ENCODE measurements at places on chromosomes 6 and 20.

DNA sequence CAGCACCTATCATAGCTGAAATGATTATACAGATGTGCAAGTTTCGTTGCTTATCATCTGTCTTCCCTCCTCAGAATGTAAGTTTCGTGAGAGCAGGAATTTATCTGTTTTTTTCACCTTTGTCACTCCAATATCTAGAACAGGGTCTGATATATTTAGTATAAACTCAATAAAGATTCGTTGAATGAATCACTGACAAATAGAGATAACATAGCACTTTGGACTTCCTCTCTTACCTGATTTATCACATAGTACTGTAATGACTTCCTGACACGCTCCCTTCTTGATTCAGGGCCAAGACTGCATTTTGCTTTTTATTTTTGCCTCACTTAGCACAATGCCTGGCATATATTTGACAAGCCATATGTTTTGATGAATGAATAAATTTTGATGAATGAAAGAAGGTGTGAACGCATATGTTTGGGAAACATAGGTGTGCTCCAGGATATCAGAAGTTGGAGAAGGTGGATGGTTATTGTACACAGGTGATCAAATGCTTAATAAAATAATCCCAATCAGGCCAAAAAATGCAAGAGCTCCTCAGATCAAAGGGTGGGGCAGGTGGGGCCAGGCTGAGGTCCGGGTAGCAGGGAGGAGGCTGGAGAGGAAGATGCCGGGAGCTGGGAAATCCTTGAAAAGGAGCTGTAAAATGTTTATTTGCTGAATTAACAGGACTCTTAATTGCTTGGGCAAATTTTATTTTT lies 33.0 kb downstream of the PIM1 start:
- no peak for ATAC-seq

DNA sequence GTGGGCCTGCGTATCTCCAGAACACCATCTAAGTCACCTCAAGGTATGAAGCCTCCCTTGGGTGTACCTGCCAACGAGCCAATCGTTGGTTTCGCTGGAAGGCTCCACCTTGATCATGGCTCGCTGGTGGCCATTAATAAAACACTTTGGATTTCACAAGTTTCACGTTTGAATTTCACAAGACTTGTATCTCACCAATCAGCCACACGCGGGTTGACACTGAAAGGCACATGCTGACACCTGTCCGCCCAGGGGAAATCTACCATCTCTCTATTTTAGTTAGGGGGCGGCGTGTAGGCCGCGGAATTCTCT lies 586 bp upstream of the HMGA1 start:
- ATAC-seq = peak; percentile 52

GRCh38 chr20:48490961-48491831 lies 336.6 kb downstream of the PREX1 start:
- no peak for ATAC-seq

- ATAC-seq = peak; percentile 85
Measured at GRCh38 chr20:11917663-11918062, at the start of gene BTBD3. TSS of gene BTBD3 (plus strand) at chr20:11917893. CDS start at chr20:11918276, 383 bp downstream.

- no peak for ATAC-seq
Measured at GRCh38 chr6:63476302-63476701, 96.0 kb upstream of the LOC128125822 start.

- ATAC-seq = no peak
Measured at GRCh38 chr6:146550911-146551310, 7.3 kb downstream of the RAB32 start.

GRCh38 chr6:110714143-110714542 lies 101.1 kb downstream of the CDK19 start:
- no peak for ATAC-seq

DNA sequence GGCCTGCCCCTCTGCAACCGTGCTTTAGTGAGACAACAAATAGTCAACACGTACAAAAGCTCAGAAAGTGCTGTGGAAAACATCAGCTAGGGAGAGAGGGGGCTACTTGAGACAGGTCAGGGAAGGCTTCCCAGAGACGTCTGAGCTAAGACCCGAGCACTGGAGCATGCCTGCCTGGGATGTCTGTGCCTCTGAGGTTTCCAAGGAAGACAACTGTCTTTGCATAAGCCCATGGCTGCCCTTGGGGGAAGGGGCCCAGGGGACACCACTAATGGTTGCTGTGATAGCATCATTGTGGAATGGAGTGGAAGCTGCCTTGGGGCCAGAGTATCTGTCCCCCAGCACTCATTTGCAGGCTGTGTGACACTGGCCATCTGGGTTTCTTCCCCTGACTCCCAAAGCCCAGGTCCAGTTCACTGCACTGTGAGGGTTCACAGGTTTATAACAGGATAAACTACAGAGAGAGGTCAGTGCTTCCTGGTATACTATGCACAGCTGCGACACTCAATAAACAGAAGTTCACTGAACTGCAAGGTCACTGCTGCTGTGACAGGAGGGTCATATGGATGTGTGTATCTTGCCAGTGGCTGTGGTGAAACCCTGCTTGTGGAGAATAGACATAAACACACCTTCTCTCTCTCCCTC lies 1.5 kb upstream of the ARFGEF2 start:
- no peak for ATAC-seq

DNA sequence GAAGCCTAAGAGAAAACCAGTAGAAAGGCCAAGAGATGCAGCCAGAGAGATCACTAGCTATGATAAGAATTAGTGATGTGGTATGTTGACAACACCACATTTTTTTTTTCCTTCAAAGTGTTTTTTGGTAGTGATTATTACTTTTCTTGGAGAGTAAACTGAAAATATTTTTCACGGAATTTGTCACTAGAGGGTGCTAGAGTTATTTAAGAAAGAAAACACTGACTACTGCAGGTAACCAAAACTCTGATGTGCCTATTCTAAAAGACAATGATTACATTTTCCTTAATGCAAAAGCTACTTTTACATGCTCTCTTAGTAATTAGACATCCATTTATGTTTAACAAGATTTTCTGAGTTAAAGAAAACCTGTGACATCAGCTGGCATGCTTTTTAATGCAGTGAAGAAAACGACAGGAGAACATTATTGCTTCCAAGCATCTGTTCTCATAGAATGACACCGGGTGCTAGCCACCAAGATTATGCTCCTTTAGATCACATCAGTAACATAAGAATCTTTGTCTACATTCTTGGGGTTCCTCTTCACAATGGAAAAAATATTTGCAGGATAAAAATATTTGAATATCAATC lies 28.8 kb downstream of the RWDD2A start:
- ATAC-seq = no peak

DNA sequence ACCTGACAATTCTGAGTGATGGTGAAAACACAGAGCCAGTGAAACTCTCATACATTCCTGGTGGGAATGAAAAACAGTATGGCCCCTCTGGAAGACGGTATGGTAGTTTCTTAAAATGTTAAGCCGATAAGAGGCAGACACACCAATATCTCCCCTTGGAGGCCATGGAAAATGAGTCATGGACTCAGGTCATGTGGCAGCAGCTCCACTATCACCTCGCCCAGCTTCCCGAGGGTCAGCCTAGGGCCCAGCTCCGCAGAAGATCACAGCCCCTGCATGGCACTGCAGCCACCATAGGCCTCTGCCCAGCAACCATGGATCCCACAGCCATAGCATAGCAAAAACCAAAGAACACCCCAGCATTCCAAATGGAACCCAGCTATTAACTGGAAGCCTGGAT lies 21.4 kb downstream of the BPIFA1 start:
- ATAC-seq = no peak

- ATAC-seq = no peak
Measured at GRCh38 chr20:44021186-44021585, 106.5 kb downstream of the TOX2 start.
